ENCODE measurements at places on chromosomes 4 and X.
A peak's percentile ranks its signal among the peaks of the same experiment; 100 is the strongest.

DNA sequence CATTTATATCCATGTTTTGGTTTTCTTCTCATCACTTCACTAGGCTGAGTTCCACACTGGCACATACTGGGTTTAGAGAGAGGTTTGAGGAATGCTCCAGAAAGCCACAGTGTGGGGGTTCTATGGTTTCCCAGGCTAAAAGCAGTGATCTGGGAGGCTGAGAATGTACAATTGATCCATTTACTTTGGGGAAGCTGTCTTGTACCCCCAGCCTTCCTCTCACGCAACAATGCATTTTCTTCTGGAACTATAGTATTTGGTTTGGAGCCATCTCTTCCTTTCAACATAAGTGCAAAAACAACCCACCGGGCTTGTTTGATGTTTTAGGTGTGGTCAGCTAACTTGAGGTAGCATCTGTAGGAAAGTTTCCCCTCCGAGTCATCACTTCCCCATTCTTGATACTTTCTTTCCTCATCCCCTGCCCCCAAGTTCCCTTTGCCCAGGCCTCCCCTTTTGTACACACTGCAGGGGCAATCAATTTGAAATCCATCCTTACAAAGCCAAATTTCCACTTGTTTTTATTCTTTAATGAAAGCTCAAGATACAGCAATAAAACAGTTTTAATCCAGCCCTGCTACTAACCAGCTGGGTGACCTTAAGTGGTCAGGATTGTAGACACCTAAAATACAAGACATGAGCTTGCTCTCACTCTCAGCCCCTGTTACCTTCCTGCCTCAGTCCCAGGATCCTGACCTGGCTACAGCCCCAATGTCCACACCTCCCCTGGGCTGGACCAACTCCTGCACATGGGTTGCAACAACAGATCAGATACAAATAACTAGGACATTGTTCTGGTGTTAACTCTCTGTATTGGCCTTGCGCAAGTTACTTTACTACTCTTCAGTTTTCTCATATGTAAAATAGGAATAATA lies 109.2 kb downstream of the FHDC1 start:
- no peak for DNase-seq

- no peak for DNase-seq
Measured at GRCh38 chrX:53242310-53242709, 17.3 kb upstream of the KDM5C start.

DNA sequence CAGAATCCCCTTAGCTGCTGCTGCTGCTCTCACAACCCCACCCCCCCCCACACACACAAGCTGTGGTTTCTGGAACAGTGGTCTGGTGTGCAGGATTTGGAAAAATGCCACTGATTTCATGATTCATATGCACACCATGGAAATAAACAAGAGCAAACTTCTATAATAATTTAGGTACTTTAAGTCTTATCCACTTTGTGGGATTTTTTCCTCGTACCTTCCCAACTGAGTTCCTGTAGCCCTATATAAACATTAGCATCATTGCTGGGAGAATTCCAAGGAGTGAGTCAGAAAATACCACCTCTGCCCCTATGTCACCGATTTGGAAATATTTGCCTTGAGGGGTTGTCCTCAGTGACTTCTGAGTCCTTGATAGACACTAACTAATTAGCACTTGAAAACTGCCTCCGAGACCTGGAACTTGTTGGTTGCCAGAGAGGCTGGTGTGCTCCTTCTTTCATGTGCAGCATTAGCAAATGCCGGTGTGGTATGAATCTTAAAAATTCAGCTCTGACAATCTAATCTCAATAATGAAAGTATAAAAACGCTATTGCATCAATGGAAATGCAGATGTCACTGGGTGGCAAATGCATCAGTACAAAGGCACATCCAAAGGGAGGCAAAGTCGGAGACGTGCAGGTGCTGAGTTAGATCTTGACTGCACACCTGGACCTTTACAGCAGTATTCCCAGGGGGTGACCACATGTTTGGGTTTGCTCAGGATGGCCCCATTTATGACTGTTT lies 61.8 kb downstream of the CPE start:
- DNase-seq: no peak

DNA sequence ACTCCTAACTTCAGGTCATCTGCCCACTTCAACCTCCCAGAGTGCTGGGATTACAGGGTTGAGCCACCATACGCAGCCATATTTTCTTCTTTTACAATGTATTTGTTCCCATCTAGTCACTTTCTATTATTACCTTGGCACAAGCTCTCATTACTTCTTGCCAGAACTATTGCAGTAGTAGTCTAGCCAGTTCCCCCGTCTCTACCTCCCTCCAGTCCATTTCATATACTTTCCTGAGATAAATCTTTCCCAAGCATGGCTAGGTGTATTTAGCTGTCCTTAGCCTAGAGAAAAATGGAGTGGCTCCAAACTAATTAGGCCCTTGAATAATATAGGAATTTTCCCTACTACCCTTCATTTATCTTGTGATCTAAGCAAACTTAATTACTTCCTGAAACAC lies 412.2 kb downstream of the RPA4 start:
- no peak for DNase-seq

DNA sequence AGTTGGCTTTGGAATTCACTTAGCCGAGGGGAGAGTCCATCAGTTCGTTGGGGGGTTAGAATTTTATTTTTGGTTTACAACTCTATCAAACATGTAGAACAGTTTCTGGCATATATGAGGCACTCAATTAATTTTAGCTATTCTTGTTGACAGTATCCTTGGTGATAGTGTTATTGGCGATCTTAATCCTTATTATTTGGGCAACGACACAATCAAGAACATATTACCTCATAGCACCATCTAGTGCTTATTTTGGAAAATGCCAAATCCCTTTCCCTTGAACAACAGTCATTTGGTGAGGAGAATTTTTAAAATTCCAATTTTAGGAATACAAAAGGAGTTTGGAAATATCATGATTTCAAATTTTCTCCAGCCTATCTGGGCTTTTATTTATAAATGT lies 17.9 kb upstream of the PGRMC1 start:
- no peak for DNase-seq

GRCh38 chr4:54539500-54540029 lies 118.2 kb upstream of the KIT start:
- DNase-seq: peak; percentile 28

GRCh38 chrX:9071031-9071650 lies 37.2 kb upstream of the FAM9B start:
- DNase-seq: no peak

GRCh38 chrX:10288373-10288975 lies 131.7 kb downstream of the CLCN4 start:
- DNase-seq: no peak

- DNase-seq: no peak
Measured at GRCh38 chrX:17549107-17549651, 174.2 kb downstream of the NHS start.

DNA sequence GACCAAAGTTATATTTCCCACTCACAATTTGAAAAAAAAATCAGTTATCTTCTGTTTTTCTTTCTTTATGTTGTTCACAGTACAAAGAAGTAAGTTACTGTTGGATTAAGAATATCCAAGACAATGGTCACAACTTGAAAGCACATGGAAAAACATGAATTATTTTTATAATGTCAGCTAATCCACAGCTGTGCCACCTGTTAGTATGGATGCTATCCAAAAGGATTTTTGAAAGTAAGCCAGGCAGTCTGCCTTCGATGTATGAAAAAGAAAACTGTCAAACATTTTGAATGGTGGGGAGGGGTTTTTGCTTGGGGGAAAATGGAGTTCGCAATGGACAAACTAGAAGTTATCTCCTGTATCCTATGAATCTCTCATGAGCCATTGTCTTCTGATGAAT lies 6.2 kb downstream of the GPM6A start:
- DNase-seq: no peak

DNA sequence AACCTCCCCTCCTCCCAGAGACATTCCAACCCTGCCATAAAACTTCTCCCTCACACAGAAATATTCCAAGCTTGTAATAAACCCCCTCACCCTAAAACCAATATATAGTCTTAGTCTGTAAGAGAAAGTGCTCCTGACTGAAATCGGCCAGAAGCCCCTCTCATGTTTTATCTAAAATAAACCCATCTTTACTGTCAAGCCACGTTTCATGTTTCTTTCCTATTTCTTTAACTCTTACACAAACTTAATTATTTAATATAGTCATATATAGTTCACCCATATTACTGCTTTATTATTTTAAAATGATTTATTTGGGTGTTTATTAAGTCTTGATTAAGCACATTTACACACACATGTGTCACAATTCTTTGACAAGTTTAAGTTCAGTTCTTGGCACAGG lies 191.3 kb upstream of the AADAT start:
- DNase-seq: no peak

GRCh38 chr4:82694046-82694445 lies 104.5 kb downstream of the SCD5 start:
- no peak for DNase-seq

GRCh38 chr4:186900984-186901383 lies 177.3 kb upstream of the FAT1 start:
- DNase-seq: no peak

DNA sequence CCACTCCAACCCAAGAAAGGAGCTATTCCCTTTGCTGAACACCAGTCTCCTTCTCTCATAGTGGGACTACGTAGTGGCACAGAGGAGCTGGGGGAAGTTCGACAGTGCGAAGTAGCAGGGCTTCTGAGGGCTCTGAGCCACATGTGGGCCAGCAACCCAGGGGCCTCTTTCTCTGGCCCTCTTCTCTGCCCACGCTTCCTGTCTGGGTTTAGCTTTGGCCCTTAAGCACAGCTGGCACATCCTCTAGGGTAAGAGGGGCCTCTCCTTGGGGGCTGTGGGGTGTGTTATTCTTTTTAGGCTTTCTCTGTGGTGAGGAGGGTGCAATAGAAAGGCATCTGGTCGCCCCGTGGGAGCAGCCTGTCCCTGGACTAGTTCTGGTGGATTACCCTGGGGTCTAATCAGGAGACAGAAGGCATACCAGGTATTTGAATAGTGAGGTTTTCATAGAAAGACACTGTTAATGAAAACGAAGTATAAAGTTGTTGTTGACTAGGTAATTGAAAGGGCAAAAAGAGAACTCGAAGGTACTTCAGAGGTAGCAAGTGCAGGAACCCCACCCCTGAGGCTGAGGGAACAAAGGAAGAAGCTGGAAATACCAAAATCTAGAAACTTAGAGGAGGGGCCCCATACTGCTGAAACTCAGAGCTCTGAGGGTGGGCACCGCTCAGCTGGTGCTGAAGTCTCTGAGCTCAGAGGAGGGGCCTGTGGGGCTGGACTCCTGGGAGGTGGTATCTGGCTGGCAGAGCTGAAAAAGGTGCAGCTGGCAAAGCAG lies 151.9 kb upstream of the RPS6KA3 start:
- no peak for DNase-seq

DNA sequence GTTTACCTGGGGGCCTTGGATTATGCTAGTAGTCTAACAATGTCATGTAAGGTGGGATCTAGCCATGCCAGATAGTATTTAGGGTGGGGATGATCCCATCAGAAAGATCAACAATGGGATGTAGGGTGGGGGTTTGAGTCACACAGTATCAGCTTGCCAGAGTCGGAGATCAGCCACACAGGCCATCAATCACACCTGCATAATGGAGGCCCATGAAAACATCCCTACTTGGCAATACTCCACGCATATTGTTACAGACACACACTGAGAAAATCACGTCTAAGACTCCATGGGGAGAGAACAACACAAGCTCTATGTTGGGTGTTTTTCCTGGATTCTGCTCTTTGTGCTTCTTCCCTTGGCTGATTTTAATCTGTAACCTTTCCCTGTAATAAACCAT lies 49.5 kb upstream of the SLC25A4 start:
- no peak for DNase-seq

DNA sequence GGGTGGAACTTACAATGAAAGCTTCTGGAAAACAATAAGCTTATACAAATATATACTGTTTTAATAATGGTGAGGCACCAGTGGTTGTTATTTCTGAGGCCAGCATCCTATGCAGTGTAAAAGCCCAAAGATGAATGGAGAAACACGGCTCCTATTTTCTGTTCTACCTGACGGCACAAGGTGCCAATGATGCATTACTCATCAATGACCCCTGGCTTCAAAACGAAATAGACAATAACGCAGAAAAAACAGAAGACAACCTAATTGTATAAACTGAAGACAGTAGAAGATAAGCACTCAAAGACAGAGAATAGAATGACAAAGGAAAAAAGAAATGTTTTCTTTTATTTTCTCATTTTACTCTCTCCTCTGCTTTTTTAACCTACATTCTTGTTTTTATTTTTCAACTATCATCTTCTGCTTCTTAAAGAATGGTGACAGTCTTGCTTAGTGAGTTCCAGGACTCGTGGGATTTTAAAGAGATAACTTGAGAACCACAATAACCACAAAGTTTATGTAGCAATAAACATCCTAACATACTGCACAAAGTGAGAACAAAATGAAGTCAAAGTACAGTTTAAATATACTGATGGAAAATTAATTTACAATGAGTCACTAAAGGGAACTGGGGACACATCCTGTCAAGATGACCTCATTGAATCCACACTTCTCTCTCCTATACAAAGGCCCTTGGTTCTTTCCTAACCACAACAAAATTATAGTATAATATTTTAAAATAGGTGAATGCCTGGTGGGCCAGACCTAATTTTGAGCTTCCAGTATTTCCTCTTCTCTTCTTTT lies 169.8 kb downstream of the BTC start:
- DNase-seq: no peak

- no peak for DNase-seq
Measured at GRCh38 chr4:176879380-176880116, 86.8 kb upstream of the VEGFC start.

DNA sequence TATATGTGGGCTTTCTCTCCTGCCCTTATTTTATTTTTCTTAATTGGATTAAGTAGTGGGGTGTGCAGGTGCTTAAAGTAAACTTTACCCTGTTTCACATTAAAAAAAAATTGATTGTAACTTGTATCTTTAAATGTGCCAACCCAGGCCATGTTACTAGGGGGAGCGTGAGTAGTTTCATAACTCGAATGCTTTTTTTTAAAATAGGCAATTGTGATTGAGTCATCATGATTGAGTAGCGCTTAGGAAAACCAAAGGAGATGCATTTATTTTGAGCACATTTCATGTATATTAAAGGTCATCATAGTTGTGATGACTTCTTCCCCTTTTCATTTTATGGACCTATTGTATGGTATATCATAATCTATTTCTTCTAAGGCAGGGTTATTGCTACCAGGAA lies 32.2 kb downstream of the GPAT3 start:
- DNase-seq: no peak

- DNase-seq: no peak
Measured at GRCh38 chrX:118368398-118368797, 22.5 kb downstream of the WDR44 start.

GRCh38 chrX:67619253-67619652 lies 75.4 kb downstream of the AR start:
- no peak for DNase-seq

GRCh38 chr4:62260254-62260653 lies 1060.1 kb downstream of the ADGRL3 start:
- no peak for DNase-seq

DNA sequence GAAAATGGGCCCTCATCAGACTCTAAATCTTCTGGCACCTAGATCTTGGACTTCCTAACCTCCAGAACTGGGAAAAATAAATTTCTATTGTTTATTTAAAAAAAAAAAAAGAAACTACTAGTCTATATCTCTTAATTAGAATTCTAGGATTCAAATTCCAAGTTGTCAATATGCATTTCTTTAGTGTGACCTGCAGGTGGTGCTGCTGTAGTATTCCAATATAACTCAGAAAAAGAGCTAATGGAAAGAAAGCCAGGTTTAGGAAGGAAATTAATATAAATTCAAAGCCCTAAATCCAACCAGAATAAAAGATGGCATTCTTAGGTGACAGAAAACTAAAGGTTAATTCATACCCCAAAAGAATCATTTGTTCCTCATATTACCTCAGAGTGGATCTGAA lies 80.0 kb upstream of the NALF2 start:
- no peak for DNase-seq

Measured in dorsolateral prefrontal cortex (tissue), 122 donors.